Right cardiac atrium (tissue), 5 donors: ENCODE measurements at places on chromosomes 2 and 18.

- no peak for DNase-seq
Measured at GRCh38 chr2:3830796-3831195, 127.4 kb downstream of the DCDC2C start.

DNA sequence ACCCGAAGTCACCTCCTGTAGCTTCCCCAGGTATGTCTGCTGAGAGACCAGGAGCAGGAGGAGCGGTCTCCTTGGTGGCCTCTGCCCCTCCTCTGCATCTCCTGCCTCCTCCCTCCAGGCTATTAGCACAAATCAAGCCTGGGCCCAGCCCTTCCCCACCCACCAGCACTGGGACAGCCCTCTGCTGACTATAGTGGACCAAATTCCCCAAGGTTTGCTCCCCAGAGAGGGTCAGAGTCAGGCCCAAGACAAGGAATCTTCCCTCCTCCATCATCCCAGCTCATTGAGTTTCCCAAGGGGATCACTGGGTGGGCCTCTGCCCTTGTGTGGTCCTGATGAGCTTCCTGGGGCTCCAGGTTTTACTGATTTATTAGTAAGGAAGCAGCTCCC is 62.1 kb downstream of the EMILIN2 start:
- DNase-seq = peak; percentile 43

DNA sequence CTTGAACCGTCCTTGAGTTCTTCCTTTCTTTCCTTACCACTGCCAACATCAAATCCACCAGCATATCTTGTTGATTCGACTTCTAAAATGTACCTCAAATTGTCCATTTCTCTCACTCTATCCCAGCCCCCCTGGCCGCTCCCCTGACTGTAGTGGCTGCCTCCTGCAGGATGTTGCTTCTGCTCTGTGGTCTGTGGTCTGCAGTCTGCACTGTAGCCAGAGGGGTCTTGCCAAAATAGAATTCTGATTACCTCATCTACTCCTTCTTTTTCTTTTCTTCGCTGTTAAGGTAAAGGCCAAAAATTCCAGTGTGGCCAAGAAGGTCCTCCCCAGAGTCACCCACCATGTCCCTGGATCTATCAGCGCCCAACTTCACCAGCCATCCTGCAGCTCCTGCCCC is 79.5 kb upstream of the ALPP start:
- no peak for DNase-seq

- no peak for DNase-seq
Measured at GRCh38 chr2:175318542-175318941, 137.0 kb upstream of the ATP5MC3 start.

GRCh38 chr18:43735570-43735969 is 458.3 kb upstream of the SYT4 start:
- no peak for DNase-seq

DNA sequence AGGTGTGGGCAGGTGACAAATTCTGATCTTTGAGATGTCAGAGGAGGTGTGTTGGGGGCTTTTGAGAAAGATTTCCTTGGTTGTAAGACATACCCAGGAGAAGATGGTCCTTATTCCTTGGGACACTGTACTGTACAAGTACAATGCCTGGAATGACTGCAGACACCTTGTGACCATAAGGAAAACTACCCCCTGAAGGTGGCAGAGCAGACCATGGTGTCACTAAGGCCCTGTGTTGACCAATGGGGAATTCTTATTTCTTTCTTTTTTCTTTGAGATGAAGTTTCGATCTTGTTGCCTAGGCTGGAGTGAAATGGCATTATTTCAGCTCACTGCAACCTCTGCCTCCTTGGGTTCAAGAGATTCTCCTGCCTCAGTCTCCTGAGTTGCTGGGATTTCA is 4.4 kb upstream of the ANKRD29 start:
- DNase-seq = no peak

DNA sequence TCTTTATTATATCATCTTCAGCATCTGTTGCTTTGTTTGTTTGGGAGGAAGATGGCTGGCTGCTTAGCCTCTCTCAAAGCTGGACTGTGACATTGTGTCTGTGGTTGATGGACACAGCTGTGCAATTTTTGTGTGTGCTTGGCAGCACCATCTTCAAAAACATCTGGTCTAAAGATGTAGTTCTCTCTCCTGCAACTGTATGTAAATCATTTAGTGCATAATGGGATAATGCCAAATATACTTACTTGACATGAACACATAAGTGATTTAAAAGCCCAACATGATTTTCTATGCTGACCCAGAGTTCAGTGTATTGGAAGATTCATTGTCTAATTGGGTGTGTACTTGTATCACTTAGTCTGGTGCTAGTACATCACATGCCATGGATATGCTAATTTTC is 112.2 kb downstream of the MAP4K4 start:
- DNase-seq = no peak

DNA sequence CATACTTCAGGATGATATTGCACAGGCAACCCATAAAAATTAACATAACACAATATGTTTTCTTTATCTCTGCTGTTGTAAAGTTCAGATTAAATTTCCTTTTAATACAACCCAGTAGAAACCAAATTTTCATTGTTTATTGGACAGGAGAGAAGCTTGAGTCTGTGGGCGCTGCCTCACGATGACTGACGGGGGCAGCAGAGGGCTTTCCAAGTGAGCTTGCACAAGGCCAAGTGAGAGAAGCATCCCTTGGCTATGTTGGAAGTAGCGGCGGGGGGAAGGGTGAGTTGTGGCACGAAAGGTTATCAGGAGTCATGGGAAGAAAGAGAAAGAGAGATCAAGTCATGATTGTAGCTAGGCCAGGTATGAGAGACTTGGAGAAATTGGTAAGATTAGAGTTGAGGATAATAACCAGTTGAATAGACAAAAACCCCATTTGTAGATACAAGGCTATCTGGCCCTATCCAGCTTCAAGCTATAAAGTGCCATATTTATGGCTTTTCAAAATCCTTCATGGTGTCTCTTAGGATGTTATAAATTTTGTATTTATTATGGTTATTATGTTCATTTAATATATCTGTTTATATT is 413.7 kb upstream of the FAM98A start:
- DNase-seq = peak; percentile 70

GRCh38 chr2:134244587-134244986 is 9.3 kb upstream of the MGAT5 start:
- DNase-seq = no peak

DNA sequence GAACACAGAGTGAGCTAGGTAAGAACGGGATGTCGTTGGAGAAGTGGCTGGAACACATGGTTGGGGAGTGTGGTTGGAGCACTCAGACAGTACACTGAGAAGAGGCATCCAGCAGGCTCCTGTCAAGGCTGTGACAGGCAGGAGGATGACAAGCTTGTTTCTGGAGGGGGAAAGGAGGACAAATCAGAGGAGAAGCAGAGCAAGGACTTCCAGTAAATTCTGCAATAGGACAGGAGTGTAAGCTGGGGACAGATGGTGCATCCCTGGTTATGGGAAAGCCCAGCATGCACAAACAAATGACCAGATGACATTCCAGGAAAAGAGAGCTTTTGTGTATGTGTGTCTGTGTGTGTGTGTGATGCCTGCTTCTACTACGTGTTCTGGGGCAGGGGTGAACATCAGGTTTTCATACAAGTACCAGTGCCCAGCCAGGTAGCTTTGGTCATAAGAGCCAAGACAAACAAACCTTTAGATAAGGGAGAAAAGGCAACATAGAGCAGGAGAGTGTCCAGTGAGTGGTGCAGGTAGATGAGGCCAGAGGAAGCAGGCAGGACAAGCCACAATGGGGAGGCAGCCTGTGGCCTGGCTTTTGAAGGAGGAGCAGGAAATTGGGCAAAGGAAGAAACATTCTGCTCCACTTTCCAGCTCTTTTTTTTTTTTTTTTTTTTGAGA is 32.1 kb upstream of the MAPK4 start:
- DNase-seq = no peak

- no peak for DNase-seq
Measured at GRCh38 chr2:51789918-51790317, 758.0 kb upstream of the NRXN1 start.

DNA sequence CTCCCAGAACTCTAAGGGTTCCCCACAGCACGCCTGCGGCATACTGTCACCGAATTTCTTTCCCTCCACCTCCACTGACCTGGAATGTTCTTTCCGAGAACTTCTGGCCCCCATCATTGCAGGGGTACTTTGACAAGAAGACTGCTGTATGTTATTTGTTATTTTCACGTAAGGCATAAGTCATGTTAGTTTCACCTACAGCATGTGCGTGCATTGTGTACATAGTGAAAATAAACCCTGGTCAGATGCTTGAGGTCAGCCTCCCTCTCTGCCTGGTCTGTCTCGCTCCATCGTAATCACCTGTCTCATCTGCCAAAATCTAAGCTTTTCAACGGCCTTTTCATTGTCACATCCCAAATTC is 4.1 kb downstream of the ABCG8 start:
- DNase-seq = no peak

DNA sequence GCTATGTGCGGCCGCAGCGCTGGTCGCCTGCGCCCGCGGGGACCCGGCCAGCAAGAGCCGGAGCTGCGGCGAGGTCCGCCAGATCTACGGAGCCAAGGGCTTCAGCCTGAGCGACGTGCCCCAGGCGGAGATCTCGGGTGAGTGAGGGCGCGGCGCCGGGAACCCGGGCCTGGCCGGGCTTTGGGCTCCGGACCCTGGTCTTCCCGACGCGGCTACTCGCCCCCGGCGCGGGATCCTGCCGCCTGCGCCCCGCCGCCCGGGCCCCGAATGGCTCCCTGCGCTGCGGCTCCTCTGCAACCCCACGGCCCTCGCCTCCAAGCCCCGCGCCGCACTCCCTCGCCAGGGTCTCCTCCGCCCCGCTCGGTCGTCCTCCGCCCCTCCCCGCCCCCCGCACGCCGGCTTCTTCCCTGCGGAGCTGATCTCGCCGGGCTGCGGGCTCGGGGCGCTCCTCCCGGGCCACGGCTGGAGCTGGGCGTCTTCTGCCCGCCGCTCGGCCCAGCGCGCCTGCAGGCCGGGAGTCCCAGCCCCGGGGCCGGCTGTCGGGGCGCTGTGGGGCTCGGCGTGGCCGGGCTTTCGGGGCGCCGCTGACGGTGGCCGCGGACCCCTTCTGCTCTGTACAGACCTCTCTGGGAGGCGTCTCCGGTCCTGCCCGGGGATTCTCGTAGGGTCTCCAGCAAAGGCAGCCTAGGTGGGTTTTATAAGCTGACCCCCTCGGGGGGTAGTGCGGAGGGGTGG is 652 bp downstream of the GPC1 start:
- DNase-seq = peak; percentile 76

GRCh38 chr18:12278741-12279682 is 24.9 kb downstream of the CIDEA start:
- DNase-seq = peak; percentile 92

DNA sequence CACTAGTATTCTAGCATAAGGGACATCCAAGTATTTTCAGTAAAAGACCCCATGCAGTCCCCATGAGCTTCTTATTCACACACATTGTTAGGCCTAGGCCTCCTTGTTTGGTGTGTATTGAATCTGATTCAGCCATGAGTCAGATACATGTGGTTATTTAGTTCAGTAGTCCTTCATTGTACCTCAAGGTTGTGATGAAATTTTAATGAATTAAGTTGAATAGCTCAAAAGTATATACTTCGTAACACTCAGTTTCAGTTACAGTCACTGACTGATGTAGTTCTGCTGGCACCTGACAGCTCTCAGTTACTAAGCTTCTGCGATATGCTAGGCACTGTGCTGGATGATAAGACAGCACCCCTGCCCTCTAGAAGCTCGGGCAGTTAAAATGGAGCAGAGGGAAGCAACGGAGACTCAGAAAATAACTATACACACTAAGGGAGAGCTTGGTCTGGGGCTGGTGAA is 86.4 kb downstream of the XRCC5 start:
- DNase-seq = no peak

- DNase-seq = no peak
Measured at GRCh38 chr2:54469484-54470053, 13.4 kb downstream of the SPTBN1 start.

GRCh38 chr18:63676526-63677323 is 15.0 kb upstream of the SERPINB3 start:
- no peak for DNase-seq

DNA sequence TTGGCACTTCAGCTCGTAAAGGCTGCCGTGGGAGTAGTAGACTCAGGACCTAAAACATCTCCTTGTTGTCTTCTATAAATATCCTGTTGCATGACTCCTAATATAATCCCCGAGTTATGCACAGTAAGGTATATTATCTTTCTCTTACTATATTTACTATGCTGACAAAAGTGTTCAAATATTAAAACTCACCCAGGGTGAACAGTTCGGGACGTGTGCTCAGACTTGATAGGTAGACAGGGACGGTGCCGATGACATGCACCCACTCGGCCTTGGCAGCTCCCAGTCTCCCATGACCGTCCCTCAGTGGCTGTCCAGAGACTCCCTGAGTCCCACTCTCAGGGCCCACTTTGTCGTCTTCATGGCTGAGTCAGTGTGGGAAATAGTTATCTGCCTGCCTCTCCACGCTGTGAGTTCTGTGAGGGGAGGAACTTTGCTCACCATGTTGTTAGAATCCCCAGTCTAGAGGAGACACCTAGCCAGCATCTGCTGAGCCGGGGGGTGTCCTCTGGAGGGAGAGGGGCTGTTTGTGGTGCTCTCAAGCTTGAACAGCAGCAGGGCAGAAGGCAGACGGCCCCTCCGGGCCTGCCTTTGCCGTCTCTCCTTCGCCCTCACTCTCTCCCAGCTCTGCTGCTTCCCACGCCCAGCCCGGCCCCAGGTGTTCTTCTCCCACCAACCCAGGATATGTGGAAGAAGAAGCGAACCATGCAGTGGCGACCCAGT is 75.0 kb downstream of the DGKD start:
- DNase-seq = no peak

GRCh38 chr18:22871809-22872525 is 61.2 kb upstream of the RBBP8 start:
- no peak for DNase-seq

DNA sequence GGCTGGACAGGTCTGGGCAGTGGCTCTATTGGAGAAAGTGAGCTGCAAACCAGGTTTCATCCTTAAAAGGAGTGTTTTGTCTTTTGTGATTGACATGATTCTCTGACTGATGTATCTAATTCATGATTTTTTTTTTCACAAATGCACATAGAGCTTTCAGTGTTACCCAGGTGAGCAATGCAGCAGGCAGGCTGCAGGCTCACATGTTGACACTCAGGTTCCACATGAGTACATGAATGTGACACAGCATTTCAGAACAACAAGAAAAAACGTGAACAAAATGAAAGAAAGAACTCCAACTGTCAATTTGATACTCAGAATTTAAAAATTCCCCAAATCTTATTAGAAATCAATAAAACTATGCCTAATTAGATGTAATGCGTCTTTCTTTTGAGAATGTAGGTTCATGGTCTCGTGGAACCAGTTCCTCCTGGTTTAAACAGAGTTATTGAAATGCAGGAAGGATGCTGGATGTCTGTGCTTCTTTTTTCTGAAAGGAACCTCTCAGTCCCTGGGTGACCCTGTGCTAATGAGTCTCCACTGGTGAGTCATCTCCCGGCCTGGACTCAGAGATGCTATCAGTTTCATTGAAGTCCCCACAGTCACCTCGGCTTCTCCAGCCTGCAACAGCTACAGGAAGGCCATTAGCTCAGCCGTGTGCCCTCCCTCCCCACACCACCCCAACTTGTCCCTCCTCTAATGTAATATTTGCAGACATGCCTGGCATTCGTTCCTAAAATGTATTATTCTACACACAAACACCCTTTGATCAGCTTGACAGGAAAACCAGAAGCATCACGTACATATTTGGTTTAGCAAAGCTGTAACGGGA is 430.4 kb downstream of the LPIN1 start:
- DNase-seq = peak; percentile 54
